Placental pericyte (primary cell): ENCODE measurements at places on chromosomes 1 and 21. TPM values are rescaled to one million over a fixed set of nuclear protein-coding genes. Genes with fewer than 3 reads are reported as not detected.

CLCA2 gene
- total RNA-seq: 0.44 TPM in 1 of 2 replicates, not detected in the other

BARHL2 gene
- total RNA-seq: not detected in 2 replicates

SMIM11 gene
- 5.0 and 9.4 TPM in 2 replicates for total RNA-seq

PRR9 gene
- 0.22 and 0.29 TPM in 2 replicates for total RNA-seq
